ENCODE measurements at places on chromosomes 2 and 18. TPM values are rescaled to one million over a fixed set of nuclear protein-coding genes. Genes with fewer than 3 reads are reported as not detected.

The UBXN4 gene
- total RNA-seq: 65.4 TPM

The ANO7 gene
- 5.2 TPM for total RNA-seq

DNA sequence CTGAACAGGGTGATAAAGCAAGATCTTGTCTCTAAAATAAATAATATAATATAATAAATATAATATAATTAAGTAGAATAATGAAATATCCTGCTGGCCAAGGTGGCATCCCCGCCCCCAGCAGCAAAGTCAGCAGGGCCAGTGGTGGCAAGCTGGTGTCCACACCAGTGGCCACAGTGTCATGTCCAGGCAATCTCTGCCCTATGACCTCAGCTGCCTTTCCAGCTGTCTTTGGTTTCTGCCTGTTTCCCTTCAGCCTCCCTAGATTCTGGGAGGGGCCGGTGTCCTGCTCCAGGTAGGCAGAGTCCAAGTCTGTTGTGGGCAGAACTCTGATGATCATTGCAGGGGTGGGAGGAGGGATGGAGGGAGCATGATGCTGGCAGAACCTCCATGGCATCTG, 16.2 kb upstream of the STEAP3 start:
- no peaks in the 10 kb centered on the region for H3K27me3 ChIP-seq
- no peak for DNase-seq
- no peak overlapping the region for H3K4me3 ChIP-seq
- H3K4me1 ChIP-seq: peaks cover 2% of the 10 kb centered on the region
- no peaks in the 10 kb centered on the region for H3K36me3 ChIP-seq

The PDCL3 gene
- 43.3 TPM for total RNA-seq

GRCh38 chr2:229088517-229088913, 182.6 kb downstream of the PID1 start:
- no peak for DNase-seq
- H3K4me3 ChIP-seq: no peak overlapping the region
- H3K27ac ChIP-seq: no peak overlapping the region
- H3K27me3 ChIP-seq: no peaks in the 10 kb centered on the region

DNA sequence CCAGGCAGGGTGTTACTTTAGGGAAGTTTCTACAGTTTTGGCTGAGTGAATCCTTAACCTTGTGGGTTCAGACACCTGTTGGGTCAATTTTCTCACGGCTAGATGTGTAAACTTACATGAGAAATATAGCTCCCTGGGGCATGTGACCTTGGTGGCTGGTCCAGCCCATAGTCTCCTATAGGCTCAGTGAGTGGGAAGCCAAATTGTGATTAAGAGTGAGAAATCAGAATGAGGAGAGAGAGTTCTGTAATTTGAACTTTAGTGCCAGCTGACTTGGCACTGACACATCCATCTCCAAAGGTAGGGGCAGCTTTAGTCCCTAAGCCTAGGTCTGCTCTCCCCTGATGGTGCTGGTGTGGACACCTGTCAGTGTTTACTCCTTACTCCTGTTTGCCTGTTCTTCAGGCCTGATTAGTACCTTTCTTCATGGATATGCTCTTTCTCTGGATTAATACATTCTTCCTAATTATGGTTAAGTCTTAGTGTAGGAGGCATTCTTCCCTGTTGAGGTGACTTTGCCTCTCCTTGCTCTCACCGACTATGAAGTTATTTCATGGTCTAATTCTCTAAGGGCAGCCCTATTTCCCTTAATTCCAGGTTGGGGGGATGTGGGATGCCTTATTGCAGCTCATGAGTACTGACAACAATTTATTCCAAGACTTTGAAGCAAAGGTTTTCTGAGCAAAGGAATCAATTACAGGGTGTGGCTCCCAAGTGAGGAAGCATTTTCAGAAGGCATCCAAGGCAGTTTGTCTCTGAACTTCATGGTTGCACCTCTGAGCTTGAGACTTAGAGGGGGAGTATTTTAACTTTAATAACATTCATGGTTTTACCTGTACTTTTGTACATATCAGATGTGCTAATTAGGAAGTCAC, 177.3 kb downstream of the DYSF start:
- no peaks in the 10 kb centered on the region for H3K27me3 ChIP-seq
- H3K4me1 ChIP-seq: no peaks in the 10 kb centered on the region
- no peak for DNase-seq
- H3K27ac ChIP-seq: no peak overlapping the region

The SKOR2 gene
- 0.18 TPM for total RNA-seq

- H3K4me1 ChIP-seq: no peaks in the 10 kb centered on the region
- peaks cover 33% of the 10 kb centered on the region for H3K36me3 ChIP-seq
- no peaks in the 10 kb centered on the region for H3K27me3 ChIP-seq
Measured at GRCh38 chr2:36318547-36318946, 37.0 kb upstream of the CRIM1 start.

The EMX1 gene
- 0.72 TPM for total RNA-seq

GRCh38 chr18:59605633-59606192, 91.5 kb downstream of the CCBE1 start:
- no peaks in the 10 kb centered on the region for H3K4me1 ChIP-seq
- no peak for DNase-seq
- H3K36me3 ChIP-seq: no peaks in the 10 kb centered on the region
- H3K27ac ChIP-seq: no peak overlapping the region
- no peaks in the 10 kb centered on the region for H3K27me3 ChIP-seq
